ENCODE measurements at places on chromosomes 4 and X.

DNA sequence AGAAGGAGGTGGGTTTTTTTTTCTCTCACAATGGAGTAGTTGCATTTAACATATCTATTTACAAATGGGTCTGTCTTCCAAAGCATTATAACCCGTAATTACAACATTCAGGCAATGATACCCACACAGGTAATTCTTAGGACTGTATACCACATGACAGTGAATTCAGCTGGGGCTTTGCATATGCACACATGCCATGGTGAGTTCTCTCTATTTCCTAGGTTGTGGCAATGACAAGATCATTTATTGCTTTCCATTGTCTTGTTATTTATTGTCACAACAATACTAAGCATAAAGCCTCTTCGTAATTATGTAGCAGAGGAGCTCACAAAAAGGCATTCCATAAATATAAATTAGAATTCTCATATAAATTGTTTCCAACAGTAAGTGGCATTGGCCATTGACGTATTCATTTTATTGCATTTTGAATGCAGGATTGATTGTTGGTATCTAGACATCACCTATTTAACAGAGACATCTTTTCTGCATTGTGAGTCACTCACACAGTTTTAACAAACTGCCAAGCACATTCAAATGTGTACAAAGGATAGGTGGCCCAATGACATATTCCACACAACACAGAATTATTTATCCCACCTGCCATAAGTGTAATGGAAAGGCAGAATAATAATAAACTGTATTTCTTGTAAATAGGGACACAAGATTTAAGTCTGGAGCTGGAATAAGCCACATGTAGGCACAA lies 390.7 kb upstream of the GALNT7 start:
- no peak for DNase-seq

GRCh38 chrX:109914114-109914849 lies 88.6 kb upstream of the TMEM164 start:
- DNase-seq: no peak

DNA sequence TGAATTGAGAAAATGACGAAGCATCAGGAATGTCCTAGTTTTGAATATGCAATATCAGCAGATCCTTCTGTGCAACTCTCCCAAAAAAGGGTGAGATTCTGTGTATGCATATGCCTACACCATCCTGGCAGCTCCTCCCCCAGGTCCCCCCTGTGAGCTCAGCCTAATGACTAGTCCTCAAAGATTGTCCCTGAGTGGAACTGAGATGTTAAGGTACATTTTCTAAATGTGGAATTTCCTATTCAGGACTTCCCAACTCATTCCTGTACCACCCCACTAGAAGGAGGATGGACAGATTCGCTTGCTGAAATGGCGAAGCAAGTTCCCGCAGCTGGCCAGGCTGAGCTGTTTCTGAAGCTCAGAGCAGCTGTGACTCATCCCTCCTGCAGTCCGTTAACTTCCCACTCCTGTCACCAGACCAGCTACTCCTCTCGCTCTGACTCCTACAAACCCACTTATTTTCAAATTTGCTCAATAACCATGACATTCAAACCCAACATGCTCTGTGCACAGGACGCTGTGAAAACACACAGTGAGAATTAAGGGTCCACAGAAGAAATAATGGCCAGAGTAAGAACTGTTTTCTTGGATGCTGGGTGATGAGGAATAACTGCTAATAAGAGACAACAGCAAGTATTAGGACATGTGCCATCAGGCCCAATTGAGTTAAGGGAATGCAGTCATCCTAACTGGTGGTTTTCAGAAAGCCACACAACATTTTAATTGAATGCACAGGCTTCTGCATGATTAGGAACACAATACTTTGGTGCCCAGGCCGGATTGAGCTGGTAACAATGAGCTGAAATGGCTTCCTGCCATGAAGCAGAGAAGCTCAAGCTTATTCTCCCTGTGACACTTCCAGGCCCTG lies 40.0 kb upstream of the IRF2 start:
- peak; percentile 51 for DNase-seq

DNA sequence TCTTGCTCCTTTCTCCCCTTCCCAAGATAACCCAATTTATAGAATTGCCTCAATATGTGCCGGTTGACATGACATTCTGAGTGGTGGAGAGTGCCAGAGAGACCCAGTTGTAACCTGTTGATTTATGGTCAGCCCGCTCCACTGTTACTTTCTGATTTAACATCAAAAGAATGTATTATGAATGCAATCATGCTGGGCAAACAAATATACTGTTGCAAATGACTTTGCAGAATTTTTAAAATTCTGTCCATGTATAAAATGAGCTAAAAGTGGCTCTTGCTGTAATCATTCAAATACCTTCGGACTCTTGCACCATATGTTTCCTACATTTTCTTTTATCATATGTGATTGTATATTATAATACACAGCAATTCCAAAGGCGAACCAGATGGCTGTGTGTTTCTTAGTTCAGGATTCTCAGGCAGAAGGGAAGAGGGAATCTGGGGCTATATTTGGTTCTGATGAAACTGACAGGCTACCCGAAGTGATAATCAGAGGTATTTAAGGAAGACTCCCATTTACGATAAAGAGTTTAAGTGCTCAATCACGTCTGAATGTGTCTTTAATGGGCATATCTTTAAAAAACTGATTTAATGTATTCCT lies 131.7 kb downstream of the CLCN4 start:
- DNase-seq: no peak

DNA sequence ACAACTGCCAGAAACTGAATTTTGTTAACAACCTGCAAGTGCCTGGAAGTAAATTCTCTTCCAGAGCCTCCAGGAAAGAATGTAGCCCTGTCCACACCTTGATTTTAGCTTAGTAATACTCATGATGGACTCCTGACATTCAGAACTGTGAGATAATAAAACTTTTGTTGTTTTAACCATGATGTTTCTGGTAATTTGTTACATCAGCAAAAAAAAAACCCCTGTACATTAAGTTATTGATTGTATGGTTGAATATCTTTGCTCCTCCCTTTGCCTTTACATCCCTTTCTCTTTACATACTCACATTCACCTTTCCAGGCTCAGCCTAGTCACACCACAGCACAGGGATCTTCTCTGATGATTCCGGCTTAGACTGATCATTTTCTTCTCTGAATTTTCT lies 881.8 kb upstream of the GRID2 start:
- DNase-seq: no peak

GRCh38 chrX:48721916-48722315 lies 25.4 kb downstream of the SUV39H1 start:
- no peak for DNase-seq

DNA sequence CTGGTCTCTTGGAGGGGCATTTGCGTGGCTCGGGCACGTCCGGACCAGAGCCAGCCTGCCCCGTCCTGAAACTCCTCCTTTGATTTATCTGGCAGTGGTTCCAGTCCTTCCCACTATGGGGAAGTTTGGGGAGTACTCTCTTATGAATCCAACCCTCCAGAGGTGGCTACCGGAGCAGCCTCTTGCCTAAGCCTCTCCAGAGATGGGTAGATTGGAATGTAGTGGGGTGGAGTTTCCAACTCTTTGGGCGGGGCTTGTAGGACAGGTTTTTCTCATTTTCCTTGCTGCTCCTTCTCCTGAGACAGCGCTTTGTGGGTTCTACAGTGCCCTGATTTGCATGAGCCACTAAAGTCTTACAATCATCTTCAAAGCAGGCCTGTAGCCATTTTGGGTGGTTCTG lies 60.1 kb upstream of the XAGE1B start:
- no peak for DNase-seq

DNA sequence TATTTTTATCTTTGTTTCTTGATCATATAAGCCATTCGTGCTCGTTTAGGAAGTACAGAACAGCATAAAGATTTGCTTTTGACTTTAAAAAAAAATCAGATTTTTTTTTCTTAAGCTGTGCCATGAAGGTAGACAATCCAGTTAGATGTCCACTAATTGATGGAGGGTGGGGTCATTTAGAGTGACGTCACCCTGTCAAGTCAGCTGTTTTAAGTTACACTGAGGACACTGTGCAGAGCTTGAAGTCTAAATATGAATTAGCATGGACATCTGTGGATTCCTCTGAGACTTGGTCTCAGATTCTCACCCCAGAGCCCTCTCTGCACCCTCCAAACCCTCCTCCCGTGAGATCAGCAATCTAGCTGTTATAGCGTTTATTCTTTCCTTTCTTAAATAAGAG lies 63.9 kb downstream of the ENPP6 start:
- no peak for DNase-seq

- no peak for DNase-seq
These were observed 38.3 kb upstream of the MAPK10 start for GRCh38 chr4:86398187-86398586.

DNA sequence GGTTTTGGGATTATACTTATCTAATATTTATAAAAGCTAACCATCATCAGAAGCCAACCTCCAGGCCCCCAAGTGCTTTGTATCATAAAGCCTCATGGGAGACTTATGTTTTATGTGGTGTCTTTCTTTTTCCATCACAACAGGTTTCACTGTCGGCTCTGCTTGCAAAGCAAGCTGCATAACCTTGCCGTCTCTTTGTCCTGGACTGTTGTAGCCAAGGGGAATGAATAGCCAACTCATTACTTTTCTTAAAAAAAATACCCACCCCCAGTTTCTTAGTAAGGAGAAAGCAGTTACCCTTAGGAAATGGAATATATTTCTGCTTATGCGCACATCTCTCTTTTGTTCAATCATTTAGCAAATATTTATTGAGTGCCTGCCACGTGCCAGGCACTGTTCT lies 40.7 kb downstream of the FAM184B start:
- DNase-seq: no peak

- DNase-seq: no peak
These were observed 17.9 kb downstream of the NALF2 start for GRCh38 chrX:69522052-69522451.

GRCh38 chr4:111649308-111649707 lies 495.9 kb upstream of the FAM241A start:
- DNase-seq: no peak

DNA sequence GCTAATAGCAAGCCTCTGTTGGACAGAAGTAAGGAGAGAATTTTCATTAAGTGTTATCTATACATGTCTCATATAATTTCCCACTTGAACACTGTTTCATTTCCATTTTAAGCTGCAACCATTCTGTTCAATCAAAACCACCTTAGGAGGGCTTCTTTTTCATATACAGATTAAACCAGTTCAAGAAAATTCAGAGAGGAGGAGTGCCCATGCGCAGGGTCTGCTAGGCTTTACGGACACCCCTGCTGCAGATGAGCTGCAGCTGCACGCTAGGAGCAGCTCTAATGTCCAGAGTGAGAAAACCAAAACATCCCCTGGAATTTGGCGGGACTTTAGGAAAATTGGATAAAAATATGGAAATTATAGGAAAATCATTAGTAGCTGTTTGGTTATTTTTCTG lies 541.0 kb downstream of the SPRY1 start:
- DNase-seq: no peak

GRCh38 chr4:73312967-73313366 lies 54.4 kb upstream of the ANKRD17 start:
- no peak for DNase-seq

GRCh38 chr4:184355111-184355604 lies 119.2 kb downstream of the IRF2 start:
- no peak for DNase-seq

Data from C1 segment of cervical spinal cord (tissue), 14 donors.